ENCODE measurements at places on chromosomes 5 and 9. TPM values are rescaled to one million over a fixed set of nuclear protein-coding genes. Genes with fewer than 3 reads are reported as not detected.

DNA sequence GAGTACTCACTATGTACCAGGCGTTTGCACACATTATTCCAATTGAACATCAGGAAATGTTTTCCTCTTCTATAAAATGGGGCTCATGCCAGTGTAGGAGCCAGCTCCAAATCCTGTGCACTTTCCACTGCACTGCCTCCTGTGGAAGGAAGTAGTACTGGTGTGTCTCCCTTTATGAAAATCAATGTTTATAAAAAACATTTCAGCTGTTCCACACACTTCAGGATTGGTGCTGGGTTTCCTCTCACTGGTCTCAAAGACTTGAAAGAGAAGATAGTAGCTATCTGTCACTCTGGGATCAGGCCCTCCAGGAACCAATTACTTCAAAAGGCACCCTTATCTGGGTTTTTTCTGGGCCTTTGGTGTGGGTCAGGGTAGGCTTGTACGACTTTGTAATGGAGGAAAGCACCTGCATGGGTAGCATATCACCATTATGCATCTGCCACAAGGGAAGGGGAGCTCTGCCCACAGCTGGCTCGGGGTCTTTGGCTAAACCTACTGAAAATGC is 32.5 kb downstream of the RAB14 start:
- DNase-seq, result no peak
- H3K36me3 ChIP-seq, result peaks cover 9% of the 10 kb centered on the region
- H3K27ac ChIP-seq, result no peak overlapping the region
- no peak overlapping the region for H3K4me3 ChIP-seq
- H3K4me1 ChIP-seq, result no peaks in the 10 kb centered on the region
- no peaks in the 10 kb centered on the region for H3K27me3 ChIP-seq

DNA sequence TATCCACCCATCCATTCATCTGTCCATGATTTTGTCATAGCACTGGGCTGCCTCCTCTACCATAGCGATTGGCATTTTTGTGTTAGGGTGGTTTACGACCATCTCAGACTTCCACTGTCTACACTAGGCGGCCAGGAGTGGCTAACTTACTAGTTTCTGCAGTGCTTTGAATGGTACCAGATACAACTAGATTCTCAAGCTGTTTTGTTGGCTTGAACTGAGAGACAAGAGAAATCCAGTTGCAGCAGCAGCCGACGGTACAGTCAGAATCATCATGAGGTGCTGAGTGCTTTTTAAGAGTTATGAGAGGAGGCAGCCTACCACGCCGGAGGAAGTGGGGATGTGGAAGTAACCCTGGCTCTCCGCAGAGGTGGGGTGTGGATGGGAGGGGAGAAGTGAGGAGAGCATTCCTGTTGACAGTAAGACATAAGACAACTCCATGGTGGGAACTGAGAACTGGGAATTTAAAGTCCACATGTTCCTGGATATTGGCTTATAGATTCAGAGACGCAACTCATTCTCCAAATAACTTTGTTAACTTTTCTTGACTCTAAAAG is 27.9 kb downstream of the COL5A1 start:
- no peaks in the 10 kb centered on the region for H3K4me1 ChIP-seq
- no peaks in the 10 kb centered on the region for H3K27me3 ChIP-seq
- H3K36me3 ChIP-seq, result no peaks in the 10 kb centered on the region

DNA sequence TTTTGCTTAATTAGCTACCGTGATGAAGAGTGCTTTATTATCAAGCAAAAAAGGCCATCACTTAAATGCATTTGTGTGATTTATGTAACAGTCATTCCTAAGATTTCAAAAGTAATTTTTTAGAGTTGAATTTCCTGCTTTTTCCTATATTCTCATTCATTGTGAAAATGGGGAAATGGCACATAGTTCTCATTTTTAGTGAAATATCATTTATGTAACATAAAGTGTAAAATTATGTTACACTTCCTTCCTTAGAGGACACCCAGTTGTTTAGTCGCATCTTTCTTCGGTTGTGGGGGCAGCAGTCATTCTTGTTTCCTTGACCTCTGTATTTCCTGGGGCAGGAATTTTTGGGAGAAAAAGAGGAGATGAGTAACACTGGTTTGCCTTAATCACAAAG is 142.8 kb downstream of the MAST4 start:
- H3K27ac ChIP-seq, result no peak overlapping the region
- no peak for DNase-seq
- no peaks in the 10 kb centered on the region for H3K4me1 ChIP-seq
- no peaks in the 10 kb centered on the region for H3K36me3 ChIP-seq

DNA sequence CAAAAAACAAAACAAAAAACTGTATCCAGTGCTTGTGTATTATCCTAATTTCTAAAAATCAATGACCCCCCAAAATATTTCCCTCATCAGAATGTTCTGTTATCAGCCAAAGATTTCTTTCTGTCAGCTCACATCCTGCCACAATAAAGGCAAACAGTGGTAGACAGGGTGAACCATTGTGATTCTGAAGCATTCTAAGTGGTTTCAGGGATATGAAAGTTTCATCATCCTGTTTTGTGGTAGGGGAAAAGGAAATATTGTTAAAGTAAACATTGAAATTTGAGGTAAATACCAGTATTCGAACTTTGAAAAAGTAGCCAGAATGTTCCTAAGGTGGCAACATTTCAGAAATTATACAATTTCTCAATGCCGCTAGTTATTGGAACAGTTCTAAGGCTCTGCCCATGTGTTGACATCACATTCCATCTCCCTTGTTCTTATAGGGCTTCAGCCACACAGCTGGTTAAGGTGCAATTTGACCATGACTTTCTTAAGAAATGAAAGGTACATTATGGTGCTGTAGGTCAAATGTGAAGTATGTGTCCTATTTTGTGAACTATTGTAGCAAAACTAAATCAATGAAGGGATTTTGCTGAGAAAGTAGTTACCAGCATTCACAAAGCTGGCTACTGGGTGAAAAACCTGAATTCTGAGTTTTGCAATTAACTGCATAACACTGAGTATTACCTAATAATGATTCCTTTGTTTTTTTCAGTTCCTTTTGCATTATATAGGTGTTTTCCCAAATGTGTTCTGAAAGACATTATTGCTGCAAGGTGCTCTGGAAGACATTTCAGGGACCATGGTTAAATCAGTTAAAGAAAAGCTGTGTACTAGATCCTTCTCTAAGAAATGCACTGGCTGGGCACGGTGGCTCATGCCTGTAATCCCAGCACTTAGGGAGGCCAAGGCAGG is 107.6 kb upstream of the RASGRF2 start:
- DNase-seq, result no peak
- H3K4me3 ChIP-seq, result no peak overlapping the region
- no peaks in the 10 kb centered on the region for H3K27me3 ChIP-seq
- no peak overlapping the region for H3K27ac ChIP-seq
- H3K4me1 ChIP-seq, result 0 out of 2 replicates have a peak, but pooled peaks cover 2% of the 10 kb centered on the region

The MAP1B gene
- polyA plus RNA-seq, result 70.4 TPM

The PLAC8L1 gene
- polyA plus RNA-seq, result 0.99 TPM

The DMRT3 gene
- not detected for polyA plus RNA-seq

DNA sequence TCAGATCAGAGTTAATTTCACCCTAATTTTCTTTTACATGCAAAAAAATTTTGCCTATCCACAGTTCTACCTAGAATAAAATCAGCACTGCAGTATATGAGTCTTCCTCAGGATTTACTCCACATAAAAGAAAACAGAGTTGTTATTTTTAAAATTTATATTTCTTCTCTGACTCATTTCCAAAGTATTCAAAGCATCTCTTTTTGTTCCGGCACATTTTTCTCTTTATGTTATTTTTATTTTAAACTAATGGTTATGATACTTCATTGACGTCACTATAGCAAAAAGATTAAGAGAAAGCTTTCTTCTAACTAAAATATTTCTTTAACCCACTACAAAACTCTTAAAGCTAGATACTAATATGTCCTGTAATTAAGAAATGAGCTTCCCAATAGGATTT is 590.4 kb downstream of the PRELID2 start:
- no peak for DNase-seq
- no peak overlapping the region for H3K27ac ChIP-seq
- no peak overlapping the region for H3K4me3 ChIP-seq
- H3K36me3 ChIP-seq, result no peaks in the 10 kb centered on the region
- H3K27me3 ChIP-seq, result no peaks in the 10 kb centered on the region

DNA sequence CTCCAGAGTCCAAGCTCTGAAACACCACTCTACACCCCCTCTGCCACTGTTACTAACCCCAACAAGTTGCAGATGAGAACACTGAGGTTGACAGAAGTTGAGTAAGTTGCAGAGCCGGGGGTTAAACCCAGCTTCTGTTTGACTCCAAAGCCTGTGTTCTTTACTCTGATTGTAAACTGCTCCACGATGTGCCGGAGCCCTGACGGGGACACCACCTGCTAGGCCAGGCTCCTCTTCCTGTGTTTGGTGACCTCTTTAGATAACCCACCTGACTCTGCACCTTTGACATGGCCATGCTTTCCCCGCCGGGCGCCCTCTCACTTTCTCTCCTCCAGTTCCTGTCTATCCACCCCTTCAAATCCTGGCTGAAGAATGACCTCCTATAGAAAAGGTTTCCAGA is 96.7 kb downstream of the PAX5 start:
- H3K27ac ChIP-seq, result no peak overlapping the region
- H3K4me3 ChIP-seq, result no peak overlapping the region
- no peaks in the 10 kb centered on the region for H3K36me3 ChIP-seq
- peaks cover 3% of the 10 kb centered on the region for H3K4me1 ChIP-seq
- H3K27me3 ChIP-seq, result no peaks in the 10 kb centered on the region

- peaks cover 5% of the 10 kb centered on the region for H3K4me1 ChIP-seq
- H3K36me3 ChIP-seq, result no peaks in the 10 kb centered on the region
- H3K27ac ChIP-seq, result no peak overlapping the region
- H3K4me3 ChIP-seq, result no peak overlapping the region
- DNase-seq, result no peak
Measured at GRCh38 chr9:134403292-134403681, 77.0 kb downstream of the RXRA start.

DNA sequence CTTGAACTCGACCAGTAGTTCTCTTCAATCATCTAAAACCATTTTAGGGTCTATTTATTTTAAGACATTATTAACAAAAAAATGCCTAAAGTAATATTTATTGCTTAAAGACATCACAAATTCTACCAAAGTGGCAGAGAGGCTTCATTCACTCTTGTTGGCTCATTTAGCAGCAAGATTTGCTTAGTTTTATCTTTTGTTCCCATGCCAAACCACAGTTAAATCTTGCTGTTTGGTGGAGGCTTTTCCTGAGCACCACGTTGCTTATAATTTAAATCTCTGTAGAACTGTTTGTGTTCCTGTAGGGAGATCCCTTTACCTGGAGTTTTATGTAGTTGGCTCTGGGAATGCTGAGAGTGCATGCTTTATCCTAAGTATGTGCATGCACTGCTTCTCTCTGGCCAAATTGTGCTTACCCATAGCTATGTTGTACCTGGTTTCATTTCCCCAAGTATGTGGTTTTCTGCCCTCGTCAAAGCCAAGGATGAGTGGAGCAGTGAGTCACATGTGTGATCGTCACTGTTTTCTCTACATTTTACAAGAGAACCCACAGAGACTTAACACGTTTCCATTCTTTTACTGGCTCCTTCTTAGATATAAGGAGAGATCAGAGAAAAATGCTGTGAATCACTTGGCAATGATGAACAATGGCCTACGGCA is 42.1 kb upstream of the MAST4 start:
- no peak overlapping the region for H3K27ac ChIP-seq
- no peak overlapping the region for H3K4me3 ChIP-seq
- H3K4me1 ChIP-seq, result no peaks in the 10 kb centered on the region
- no peak for DNase-seq
- H3K36me3 ChIP-seq, result no peaks in the 10 kb centered on the region

GRCh38 chr5:66671305-66671704 is 75.1 kb downstream of the MAST4 start:
- DNase-seq, result no peak
- no peaks in the 10 kb centered on the region for H3K36me3 ChIP-seq
- H3K4me1 ChIP-seq, result no peaks in the 10 kb centered on the region
- H3K4me3 ChIP-seq, result no peak overlapping the region

DNA sequence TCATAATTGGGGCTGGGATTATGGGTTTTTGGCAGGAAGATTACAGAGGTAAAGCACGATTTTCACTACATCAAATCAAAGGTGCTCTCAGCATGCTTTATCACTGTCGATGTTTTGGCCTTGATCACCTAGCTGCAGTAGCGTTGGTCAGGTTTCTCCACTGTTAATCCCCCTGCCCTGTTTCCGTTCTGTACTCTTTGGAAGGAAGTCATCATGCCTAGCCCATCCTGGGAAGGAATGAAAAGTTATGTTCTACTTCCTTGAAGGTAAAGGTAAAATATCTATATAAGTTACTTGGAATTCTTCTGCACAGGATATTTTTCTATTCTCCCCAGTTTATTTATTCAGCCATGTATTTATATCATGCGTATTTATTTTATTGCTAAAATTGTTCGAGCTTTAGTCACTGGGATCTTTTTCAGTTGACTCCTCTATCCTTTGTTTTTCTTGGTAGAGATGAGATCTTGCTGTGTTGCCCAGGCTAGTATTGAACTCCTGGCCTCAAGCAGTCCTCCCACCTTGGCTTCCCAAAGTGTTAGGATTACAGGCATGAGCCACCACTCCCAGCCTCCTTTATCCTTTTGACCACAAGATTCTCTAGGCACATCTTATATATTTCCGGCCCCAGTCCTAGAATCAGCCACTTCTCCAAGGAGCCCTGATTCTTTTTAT is 25.3 kb downstream of the FAF2 start:
- H3K36me3 ChIP-seq, result no peaks in the 10 kb centered on the region
- H3K27ac ChIP-seq, result no peak overlapping the region
- no peak overlapping the region for H3K4me3 ChIP-seq
- DNase-seq, result no peak
